Stimulated activated memory B cell treated with anti-CD40 and anti-IgM and Interleukin-4, amounts not matched to agents 10 μg/mL and 1 μg/mL and 100 μg/mL, for 72 hours (primary cell): ENCODE measurements at places on chromosomes 3 and 15.

DNA sequence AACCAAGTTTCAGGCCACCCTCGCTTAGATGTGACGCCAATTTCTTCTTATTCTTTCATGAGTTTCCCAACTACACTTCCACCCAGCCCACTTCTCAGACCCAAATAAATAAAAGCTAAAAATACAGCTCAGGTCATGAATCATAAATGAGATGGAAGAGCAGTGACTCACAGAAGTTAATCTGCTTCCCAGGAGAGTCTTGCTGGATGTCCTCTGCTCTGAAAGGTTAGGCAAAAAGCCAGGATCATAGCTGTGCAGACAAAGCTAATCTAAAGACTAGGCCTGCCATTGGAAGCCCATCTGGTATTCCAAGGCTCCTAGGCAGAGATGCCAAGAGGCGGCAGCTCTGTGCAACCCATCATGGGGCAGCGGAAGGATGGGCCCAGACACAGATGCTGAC lies 24.1 kb downstream of the SHC4 start:
- no peak for ATAC-seq

GRCh38 chr15:99438691-99439523 lies 126.9 kb upstream of the MEF2A start:
- ATAC-seq = no peak

GRCh38 chr3:11803977-11804892 lies 42.5 kb downstream of the TAMM41 start:
- ATAC-seq = peak; percentile 76

GRCh38 chr15:43190178-43190577 lies 5.0 kb downstream of the CCNDBP1 start:
- no peak for ATAC-seq

DNA sequence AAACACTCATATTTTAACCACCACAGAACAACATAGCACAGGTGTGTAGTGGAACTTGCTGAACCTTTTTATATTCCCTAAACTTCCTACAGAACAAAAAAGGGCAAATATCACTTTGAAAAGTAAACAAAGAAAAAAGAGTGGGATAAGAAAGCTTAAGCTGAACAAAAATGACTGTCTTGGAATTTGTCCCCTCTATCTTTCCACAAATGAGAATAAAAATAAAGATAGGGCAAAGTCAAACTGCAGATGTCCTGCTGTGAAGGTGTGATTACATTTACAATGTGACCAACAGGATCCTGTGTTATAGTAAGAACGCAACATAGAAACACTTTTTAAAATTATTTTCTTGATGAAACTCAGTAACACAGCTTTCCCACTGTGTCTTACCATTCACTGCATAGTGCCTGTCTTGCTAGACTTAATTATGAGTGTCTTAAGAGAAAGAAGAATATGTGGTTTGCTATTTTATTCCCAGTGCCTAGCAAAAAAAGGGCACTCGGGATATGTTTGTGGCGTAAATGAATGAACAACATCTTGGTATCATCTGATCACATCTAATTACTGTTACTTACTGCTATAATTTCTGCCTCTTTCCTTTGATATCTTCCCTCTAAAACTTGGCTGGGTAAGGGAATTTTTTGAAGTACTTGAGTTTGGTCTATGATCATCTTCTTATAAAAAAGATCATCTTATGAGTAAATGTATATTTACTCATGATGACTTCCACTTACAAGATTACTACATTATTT lies 67.5 kb downstream of the DENND4A start:
- no peak for ATAC-seq

GRCh38 chr15:97087006-97087741 lies 756.7 kb downstream of the NR2F2 start:
- no peak for ATAC-seq

- ATAC-seq = no peak
Observed at GRCh38 chr15:29054171-29055045, 168.6 kb downstream of the APBA2 start.

GRCh38 chr15:96500508-96500907 lies 170.0 kb downstream of the NR2F2 start:
- ATAC-seq = no peak

DNA sequence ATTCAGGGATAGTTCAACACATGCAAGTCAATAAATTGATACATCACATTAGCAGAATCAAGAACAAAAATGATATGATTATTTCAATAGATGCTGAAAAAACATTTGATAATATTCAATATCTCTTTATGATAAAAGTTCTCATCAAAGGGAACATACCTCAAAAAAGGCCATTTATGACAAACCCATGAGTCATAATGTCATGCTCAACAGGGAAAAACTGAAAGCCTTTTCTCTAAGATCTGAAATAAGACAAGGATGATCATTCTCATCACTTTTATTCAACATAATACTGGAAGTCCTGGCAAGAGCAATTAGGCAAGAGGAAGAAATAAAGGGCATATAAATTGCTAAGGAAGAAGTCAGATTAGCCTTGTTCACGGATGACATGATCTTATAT lies 54.1 kb upstream of the TMEM158 start:
- ATAC-seq = no peak

DNA sequence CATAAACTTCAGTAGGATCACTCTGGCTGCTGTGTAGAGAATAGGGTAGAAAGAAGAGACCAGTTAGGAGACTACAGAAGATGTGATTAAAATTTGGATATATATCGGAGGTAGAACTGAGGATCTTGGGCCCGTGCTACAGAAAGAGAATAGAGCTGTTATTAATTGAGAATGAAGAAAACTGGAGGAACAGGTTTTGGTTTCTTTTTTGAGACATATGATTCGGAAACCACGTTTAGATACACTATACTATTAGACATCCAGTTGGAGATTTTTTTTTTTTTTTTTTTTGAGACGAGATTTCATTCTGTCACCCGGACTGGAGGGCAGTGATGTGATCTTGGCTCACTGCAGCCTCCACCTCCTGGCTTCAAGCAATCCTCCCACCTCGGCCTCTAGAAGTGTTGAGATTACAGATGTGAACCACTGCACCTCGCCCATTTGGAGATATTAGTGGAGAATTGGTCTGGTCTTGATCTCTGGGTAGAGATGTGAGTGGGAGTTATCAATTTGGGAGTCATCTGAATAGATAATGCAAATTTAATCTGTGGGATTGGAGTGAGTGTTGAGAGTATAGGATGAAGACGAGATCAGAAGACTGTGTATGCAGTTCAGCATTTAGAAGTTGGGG lies 50.9 kb downstream of the TCF12 start:
- ATAC-seq = no peak

DNA sequence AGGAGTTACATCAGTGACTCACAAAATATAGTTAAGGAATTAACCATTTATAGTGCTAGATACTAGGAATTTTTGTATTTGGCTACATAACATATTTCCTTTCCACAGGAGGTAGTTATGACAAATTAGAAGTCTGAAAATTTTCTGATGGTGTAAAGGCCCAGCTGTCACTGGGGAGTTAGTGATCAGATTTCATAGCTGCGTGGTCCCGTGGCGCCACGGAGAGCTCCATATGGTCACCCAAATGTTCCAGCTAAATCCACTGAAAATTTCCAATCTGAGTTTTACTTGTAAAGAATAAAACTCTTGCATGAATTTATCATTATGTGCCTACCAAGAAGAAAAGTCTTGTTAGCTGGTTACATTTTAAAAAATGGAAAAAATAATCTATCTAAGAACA lies 368.9 kb upstream of the PLSCR5 start:
- ATAC-seq = no peak

GRCh38 chr3:23094890-23095462 lies 108.2 kb upstream of the UBE2E2 start:
- no peak for ATAC-seq

GRCh38 chr15:88513195-88513594 lies 33.3 kb downstream of the DET1 start:
- no peak for ATAC-seq

- no peak for ATAC-seq
Observed at GRCh38 chr15:91891101-91891500, 37.6 kb downstream of the SLCO3A1 start.

- no peak for ATAC-seq
Observed at GRCh38 chr3:39752751-39753150, 56.7 kb upstream of the MYRIP start.

DNA sequence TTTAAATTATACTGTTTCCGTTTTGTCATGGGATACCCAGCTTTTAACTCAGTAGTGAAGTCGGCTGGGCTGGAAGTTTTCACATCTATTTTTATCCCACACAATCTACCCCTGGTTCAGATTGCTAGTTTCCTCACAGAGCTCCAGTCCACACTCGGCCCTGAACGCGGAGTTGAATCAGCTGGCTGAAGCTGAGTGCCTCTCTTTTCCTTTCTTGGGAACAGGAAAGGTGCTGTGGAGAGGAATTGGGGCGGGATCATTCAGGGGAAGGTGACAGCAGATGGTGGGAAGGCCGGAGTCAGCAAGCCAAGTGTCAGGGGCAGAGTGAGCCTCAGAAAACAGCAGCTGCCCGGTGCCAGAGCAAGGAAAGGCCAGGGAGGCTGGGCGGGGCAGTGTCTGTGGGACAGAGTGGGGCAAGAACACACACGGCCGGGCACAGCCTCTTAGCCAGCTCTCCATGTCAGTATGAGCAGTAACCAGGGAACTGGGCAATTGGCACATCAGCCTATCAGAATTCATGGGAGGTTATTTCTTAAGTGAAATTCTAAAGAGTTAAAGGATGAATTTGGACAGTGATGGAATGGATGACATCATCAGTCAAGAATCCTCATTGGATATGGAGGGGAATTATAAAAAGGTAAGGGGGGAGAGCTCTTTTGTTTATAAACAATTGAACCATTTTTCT lies 135.7 kb upstream of the IL12A start:
- ATAC-seq = peak; percentile 27

GRCh38 chr3:23389686-23390085 lies 186.6 kb downstream of the UBE2E2 start:
- peak; percentile 67 for ATAC-seq

GRCh38 chr15:41873711-41874110 lies 20.1 kb downstream of the SPTBN5 start:
- ATAC-seq = no peak

DNA sequence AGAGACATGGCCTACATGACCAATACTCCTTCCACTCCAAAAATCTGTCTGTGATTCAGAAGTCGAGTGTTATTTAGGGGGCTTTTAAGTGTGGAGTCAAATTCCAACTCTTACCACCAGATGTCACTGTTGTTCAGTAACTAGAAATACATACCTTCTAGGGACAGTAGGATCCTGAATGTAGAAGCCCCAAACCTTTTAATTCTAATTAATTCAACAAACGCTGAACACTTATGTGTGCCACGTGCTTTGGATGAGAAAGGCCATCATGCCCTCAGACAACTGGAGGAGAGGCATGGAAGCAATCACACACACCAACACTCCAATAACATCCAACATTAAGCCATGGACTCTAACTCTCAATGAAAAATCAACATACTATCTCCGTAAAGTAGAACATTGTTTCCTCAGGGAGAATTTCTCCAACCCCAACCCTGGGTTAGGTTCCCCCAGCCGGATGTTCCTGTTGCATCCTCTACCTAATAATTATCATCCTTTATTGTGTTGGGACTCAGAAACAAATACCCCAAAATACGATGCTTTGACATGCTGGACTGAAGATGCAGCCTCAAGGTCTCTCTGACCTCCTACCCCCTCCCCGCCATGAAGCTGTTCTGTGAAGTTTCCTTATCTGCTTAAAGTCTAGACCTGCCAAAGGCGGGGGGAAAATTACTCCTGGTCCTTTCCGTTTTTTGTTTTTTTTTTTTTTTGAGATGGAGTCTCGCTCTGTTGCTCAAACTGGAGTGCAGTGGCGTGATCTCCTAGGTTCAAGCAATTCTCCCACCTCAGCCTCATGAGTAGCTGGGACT lies 8.0 kb upstream of the CCDC13 start:
- ATAC-seq = peak; percentile 65
